ENCODE measurements at places on chromosomes 4 and X.

DNA sequence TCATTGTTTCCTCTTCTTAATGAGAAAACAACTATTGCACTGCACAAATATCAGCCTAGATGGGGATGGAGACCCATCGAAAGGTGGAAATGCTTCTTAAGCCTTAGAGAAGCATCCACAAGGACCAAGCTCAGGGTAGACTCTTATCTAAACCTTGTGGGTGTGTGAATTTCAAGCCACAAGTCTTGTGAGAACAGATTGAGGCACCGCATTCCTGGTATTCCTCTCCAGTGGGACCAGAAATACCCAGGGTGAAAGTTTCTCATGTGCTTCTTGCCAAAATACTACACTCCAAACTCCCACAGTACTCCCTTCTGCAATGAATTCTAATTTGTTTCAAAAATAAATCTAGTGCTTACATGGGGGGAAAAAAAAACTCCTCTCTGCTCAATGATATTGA lies 375.6 kb downstream of the PDGFC start:
- no peak for DNase-seq

DNA sequence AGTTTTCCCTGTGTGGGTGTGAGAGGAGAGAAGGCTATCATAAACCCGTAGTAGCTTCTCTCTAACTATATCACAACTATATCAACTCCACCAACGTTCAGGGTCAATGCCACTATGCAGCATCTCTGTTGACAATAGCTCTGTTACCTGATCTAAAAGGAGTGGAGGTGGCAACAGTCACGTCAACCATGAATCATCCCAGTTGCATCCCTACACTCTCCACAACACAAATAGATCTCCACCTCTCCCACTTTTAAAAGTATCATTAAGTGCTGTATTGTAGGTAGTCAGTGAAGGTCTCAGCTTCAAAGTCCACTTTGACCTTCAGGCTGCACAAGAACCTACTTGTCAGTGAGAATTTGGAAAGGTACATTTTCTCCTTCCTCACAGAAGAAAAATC lies 600.5 kb upstream of the GRIA3 start:
- DNase-seq, result no peak

DNA sequence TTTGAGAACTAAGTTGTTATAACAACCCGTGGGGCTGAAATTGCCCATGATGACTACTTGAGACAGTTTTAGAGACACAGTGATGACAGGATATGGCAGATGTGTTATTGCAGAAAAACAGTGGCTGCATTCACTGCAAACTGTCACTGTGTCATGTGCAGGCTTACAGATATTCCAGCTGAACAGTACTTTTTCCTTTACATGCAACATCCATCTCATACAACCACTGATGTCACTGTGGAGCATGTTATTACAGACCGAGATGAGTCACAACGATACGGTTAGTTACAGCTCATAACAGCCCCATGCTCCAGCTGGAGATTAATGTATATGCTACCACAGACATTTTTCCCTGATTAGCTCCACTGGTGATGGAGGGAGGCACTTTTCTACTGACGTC lies 207.4 kb downstream of the TMA16 start:
- no peak for DNase-seq

DNA sequence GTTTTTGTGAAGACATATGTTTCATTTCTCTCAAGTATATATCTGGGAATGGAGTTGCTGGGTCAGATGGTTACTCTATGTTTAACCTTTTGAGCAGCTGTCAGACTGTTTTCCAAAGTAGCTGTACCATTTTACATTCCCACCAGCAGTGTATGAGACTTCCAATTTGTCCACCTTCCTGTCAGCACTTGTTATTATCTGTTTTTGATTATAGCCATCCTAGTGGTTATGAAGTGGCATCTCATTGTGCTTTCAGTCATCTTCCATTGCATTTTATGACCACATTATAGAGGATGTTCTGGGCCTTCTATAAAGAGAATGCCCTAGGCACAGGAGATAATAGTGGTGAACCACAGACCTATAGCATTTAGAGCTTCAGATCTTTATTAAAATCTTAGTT lies 39.2 kb downstream of the CLCN4 start:
- no peak for DNase-seq

- DNase-seq, result no peak
Observed at GRCh38 chrX:46681849-46682248, 77.1 kb downstream of the SLC9A7 start.

DNA sequence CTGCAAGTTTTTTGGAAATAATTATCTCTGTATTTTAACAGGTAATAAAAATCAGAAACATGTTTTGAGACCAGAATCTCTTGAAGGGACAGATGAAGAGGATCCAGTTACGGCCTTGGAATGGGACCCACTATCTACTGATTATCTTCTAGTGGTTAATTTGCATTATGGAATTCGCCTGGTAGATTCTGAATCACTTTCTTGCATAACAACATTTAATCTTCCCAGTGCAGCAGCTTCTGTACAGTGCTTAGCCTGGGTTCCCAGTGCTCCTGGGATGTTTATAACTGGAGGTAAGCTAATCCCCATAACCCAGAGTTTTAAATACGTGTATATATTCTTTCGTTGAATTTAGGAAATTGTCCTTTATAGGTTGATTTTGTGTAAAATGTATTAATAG lies 59.4 kb downstream of the WDR17 start:
- no peak for DNase-seq

DNA sequence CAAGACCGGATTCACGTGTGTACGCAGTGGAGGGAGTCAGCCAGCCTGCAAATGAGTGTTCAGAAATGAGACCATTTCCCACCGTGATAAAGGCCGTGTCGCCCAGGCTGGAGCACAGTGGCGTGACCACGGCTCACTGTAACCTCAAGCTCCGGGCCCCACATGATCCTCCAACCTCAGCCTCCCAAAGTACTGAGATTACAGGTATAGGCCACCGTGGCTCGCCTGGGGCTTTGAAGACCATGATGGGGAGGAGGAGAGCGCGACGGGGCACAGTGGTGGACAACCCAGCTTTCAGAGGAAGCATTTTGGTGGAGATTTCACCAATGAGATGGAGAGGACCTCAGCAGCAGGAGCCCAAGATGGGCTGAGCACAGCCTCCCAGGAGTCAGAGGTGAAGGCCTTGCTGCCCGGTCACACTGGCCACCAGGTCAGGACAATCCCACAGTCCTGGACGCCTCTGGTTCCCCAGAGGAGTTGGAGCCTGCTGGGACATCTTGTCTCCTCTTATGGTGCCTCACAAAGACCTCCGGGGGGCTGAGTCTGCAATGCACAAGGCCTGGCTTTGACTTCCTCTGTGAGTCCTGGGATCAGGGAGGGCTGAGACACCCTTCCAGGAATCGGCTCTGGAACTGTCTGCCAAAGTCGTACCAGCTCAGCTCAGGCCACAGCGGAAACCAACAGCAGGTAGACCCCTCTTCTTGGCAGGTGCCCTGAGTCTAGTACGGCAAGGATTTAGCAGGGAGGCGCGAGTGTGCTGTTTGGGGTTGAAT lies 22.4 kb upstream of the MXD4 start:
- DNase-seq, result no peak

GRCh38 chr4:53189011-53189410 lies 176.8 kb downstream of the SCFD2 start:
- DNase-seq, result no peak
